ENCODE measurements at places on chromosomes 11 and 22.

DNA sequence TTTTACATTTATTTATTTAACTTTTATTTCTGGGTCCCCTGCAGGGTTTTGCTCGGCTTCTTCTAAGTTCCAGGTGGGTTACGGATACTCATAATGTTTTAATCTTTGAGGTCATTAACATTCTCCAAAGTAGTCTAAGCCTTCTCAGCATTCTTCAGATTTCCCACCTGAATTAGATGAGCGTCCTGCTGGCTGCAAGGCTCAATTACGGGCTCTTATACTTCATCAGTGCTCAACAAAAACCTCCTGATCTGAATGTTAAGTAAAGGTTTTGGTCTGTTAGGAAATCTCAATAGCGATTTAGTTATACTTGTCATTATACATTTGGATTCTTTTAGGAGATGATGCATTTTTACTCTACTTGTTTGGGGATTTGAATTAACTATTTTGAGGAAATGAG is 27.3 kb upstream of the NFRKB start:
- DNase-seq: no peak

DNA sequence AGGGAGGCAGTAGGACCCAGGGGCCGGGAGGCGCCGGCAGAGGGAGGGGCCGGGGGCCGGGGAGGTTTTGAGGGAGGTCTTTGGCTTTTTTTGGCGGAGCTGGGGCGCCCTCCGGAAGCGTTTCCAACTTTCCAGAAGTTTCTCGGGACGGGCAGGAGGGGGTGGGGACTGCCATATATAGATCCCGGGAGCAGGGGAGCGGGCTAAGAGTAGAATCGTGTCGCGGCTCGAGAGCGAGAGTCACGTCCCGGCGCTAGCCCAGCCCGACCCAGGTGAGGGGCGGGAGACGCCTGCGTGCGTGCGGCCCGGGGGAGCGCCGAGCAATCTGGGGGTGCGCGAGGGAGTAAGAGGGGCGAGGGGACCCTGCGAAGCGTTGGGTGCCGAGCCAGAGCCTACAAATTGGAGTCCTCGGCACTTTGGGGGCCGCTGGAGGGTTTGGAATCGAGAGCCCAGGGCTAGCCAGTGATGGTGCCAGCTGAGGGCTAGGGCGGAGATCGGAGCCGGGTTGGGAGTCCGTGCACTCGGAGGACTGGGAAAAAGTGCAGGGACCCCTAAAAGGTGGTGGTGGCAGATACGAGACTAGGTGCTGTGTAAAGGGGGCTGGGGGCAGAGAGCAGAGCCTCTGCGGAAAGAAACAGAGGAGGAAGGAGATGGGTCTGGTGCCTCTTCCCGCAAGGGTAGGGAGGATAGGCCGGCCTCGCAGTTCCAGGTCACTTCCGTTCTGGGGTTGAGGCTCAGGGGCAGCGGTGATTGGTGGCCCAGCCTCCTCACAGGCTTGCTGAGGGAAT is at the start of gene SERPINH1:
TSS of gene SERPINH1 (plus strand) at position 206 of the 788 bp plus-strand sequence. CDS start 4,097 bp downstream, outside the sequence.
- peak; percentile 90 for DNase-seq

- DNase-seq: no peak
Measured at GRCh38 chr11:96306600-96306932, 36.4 kb downstream of the MAML2 start.

GRCh38 chr22:40518840-40519239 is 117.7 kb downstream of the MRTFA start:
- DNase-seq: no peak

DNA sequence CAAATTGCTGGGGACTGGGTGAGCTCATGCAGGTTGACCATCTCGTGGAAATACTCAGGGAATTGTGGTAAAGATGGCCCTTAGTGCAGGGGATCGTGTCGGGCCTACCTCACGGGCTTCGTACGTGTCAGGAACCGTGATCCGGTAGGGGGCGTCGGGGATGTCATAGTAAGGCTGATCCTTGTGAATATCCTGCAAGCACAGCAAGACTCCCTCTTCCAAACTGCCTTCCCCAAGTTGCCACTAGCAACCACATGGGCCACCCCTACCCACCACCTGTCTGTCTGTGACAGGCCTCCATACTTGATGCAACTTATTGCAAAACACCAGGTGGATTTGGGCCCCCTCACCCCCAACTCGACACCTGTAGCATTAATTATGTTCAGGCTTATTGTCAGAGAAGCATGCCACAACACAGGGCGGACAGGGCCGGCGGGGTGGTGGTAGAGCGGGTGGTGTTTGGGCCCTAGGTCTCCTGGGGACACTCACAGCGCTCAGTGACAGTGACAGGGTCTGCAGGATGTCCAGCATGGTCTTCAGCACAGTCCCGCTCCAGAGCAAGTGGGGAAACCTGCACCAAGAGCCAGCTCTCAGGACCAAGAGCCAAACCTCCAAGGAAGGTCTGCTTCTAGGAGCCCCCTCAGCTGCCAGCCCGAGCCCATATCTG is 22.6 kb upstream of the SERPIND1 start:
- no peak for DNase-seq

DNA sequence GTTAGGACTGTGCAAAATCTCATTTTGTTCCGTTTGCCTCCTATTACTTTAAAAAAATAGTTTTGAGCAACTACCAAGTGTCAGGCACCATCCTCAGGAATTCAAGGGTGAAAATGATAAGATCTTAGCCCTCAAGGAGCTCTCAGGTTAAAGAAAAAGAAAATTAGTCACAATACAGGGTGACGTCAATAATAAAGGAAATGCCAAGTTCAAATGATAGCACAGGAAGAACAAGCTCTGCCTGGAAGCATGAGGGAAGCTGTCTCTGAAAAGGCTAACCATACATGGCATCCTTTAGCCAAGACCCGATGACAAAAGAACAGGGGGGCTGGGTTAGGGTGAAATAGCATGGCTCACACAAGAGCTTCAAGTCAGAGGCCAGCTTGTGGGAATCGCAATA is 11.1 kb upstream of the MPZL2 start:
- DNase-seq: no peak

DNA sequence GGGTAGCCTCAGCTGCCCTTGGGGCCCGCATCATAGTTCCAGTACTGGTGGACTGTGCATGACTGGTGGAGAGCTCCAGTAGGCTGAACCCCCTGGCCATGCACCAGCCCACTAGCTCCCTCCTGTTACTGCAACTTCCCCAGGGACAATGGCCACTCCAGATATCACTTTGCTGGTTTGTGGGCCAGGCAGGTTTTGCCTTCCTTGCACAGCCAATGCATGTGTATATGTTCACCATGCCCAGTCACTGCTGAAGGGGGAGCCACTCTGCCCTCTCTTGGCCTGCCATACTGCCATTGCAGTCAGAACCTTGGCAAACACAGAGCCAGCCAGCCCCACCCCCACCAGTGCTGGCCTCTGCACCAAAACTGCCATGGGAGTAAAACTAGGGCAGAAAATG is 2095.3 kb upstream of the RAG2 start:
- no peak for DNase-seq

- no peak for DNase-seq
Measured at GRCh38 chr11:122105044-122105758, 10.8 kb downstream of the BLID start.

DNA sequence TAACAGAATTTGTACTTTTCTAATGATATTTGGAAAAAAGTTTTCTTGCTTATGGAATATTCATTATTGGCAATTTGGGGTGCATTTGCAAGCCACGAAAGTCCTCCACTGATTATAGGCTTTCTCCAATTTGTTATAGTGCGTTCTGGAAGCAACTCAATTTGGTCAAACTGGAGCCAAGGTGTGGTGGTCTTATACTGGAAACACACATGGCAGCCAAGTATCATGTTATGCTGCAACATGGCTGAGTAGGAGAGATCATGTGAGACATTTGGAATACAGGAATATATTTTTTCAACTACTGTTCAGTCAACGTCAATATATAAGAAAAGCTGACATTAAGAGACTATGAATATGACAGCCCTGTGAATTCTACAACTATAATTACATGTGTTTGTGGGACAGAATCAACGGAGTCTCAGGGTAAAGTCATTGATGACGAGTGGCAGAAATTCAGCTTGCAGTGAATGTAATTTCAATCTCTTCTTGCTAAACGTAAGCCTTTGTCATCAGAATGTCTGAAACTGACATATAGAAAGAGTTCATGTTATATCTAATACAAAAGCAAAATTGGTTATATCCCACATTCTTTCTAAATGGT is 83.8 kb upstream of the FIBIN start:
- DNase-seq: no peak

GRCh38 chr22:31244046-31244942 is 32.2 kb downstream of the LIMK2 start:
- DNase-seq: peak; percentile 83

- DNase-seq: no peak
Measured at GRCh38 chr11:104009744-104010143, 26.7 kb upstream of the DDI1 start.

GRCh38 chr11:92388380-92388779 is 163.8 kb downstream of the FAT3 start:
- no peak for DNase-seq

- DNase-seq: peak; percentile 11
Measured at GRCh38 chr11:108093128-108093904, 28.1 kb upstream of the ACAT1 start.

- no peak for DNase-seq
Measured at GRCh38 chr11:119727523-119728151, 1.4 kb downstream of the NECTIN1 start.

DNA sequence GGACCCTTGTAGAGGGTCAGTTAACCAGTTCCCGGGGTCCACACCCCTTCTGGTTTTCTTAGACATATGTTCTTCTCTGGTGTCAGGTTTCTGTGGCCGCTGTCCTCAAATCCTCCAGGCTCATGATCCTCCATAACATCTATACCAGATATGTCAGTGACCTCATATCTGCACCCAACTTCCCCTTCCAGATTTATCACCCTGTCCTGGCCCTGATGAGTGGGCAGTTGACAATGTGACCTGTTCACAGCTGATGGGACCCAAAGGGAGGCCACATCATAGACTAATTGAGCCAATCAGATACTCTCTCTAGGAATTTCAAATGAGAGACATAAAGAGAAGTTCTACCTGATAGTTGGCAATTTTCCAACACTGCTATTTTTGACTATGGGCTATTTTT is 5.1 kb downstream of the DKK3 start:
- DNase-seq: no peak

GRCh38 chr11:1830322-1831223 is 4.2 kb upstream of the SYT8 start:
- DNase-seq: no peak
